ENCODE measurements at places on chromosomes 6 and 20.
A peak's percentile ranks its signal among the peaks of the same experiment; 100 is the strongest.

DNA sequence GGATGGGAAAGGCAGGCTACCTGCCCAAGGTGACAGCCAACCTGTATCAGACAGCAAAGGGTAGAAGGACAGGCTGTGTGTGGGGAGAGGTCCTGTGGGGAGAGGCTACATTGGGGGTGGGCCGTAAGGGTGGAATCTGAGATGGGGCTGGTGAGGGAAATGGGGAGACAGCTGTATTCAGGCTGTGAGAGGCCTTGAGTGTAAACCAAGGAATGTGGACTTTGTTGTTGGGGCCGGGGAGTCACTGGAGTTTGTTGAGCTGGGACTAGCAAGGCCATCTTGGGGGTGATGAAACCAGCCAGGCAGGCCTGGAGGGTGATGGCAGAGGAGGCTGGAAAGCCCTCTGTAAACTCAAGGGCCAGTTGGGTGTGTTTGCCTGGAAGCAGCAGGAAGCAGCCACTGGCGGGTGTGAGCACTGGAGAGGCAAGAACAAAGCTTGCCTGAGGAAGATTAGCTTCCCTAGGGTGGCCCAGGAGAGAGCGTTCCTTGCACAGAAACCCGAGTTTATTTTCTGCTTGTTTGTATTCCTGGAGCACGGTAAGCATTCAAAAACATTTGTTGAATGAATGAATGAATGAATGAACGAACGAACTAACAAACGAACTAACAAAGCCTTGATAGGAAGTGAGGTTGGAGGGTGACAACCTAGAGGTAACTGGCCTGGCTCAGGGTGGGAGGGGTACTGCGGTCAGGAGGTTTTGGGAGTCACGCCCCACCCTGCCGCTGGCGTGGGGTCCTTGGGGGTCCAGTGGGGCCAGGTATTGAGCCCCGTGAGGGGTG is 18.9 kb downstream of the TTBK1 start:
- DNase-seq, result no peak

DNA sequence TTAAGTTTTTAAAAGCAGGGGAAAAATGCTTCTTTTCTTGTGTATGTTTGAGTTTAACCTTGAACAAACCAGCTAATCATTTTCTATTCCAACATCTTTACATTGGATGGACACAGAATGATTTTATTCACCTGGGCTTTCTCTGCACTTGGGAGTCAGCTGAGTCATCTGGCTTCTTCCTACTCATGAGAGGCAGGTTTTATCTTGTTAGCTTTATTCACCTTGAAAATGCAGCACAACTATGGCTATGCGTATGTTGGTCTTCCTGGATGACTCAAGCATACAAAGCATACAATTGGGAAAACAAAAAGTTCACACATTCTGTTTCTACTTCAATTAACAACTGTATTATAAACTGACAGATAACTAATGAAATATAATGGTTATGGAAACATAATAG is 737.7 kb downstream of the FRK start:
- no peak for DNase-seq

DNA sequence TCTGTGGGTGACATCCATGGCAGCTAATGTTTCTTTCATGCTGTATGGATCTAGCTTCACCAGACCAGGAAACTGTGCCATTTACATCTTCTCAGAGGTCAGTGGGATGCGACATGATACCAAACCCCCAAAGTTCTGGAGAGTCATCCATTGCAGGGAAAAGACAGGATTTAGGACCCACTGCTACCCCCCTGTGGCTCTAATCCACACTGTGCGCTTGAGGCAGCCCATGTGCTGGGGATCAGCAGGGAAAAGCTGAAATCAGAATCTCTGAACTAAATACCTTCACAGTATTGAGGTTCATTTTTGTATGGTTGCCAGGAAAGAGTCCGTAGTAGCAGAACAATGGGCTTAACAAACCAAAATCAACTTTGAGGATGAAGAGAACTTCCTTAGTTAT is 164.4 kb downstream of the TMEM242 start:
- no peak for DNase-seq

DNA sequence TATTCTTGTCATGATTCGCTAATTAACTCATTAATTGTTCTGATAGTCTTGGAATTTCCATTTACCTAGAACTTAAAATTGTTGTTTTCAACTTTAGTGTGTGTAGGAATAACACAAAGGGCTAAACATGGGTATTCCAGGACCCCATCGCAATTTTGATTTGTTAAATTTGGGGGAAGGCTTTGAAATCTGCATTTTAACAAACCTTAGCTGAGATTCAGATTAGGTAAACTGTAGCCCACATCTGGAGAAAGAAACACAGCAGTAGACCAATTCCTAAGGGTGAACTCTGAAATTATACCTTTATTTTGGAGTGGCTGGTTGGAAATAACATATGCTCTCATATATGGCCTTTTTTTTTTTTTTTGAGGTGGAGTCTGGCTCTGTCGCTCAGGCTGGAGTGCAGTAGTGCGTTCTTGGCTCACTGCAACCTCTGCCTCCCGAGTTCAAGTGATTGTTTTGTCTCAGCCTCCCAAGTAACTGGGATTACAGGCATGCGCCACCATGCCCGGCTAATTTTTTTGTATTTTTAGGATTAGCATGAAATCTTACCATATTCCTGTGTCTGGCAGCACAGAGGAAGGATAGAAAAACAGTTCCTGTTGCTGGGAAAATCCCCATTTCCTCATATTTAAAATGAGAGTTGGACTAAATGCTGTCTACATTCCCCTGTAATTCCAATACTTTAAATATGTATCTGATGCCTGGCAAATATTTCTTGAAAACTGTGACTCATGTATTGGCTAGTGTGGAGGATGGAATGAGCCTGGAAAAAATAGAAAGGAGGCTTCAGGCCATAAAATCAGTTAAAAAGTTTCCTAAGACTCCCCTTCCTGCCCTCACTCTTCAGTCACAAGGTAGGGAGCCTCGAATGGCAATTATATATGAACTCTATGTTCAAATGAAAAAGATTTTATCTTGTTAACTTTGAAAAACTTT is 96.7 kb upstream of the FAM184A start:
- DNase-seq, result no peak

GRCh38 chr6:42923666-42924065 is 5.6 kb upstream of the CNPY3 start:
- no peak for DNase-seq

DNA sequence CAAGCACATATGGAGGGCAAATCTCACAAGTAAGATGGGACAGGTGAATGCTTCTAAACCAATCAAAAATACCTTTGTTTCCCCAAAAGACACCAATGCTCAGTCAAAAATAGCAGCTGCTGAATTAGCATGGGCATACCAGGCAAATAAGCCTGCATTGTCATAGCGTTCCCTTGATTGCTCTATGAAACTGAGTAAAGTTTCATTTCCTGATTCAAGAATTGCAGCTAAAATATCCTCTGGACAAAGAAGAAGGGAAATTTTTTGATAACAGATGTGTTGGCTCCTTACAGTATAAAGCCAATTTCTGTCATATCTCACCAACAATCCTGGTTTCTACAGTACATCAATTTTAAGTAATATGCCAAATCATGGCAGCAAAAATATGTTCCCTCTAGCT is 3.3 kb upstream of the TMEM14A start:
- DNase-seq, result peak; percentile 44

DNA sequence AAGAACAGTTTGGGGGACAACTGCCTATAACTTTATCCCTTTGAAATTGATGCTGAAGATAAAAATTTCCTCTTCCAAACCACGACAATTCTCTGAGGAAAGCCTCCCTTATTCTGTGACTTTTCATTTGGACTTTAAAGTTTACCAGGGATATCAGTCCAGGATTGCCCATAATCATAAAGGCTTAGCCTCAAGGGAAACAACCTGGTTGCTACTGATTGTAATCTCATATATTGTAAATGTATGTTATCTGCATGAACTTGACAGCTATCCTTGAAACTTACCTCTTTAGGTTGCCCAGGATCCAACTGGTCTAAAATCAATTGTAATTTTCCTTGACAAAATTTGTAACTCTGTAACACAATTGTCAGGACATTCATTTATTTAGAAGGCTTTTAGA is 23.8 kb downstream of the TBC1D32 start:
- DNase-seq, result no peak

GRCh38 chr6:98764373-98764911 is 69.9 kb upstream of the POU3F2 start:
- no peak for DNase-seq

DNA sequence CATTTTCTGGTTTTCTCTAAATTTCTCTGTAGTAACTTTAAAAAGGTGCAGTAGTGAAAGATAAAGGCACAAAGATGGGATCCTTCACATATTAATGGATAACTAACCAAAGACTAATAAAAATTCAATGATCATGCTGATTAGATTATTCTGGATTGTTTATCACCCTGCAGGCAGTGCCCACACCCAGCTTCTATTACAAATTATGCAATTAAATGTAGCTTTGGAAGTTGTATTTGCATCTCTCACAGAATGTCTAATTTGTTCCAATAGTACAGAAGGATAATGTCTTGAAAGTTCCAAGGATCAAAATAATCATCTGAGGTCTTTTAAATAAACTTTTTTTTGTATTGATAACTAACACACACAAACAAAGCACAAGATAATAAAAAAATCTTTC is 837.6 kb downstream of the HACE1 start:
- no peak for DNase-seq

DNA sequence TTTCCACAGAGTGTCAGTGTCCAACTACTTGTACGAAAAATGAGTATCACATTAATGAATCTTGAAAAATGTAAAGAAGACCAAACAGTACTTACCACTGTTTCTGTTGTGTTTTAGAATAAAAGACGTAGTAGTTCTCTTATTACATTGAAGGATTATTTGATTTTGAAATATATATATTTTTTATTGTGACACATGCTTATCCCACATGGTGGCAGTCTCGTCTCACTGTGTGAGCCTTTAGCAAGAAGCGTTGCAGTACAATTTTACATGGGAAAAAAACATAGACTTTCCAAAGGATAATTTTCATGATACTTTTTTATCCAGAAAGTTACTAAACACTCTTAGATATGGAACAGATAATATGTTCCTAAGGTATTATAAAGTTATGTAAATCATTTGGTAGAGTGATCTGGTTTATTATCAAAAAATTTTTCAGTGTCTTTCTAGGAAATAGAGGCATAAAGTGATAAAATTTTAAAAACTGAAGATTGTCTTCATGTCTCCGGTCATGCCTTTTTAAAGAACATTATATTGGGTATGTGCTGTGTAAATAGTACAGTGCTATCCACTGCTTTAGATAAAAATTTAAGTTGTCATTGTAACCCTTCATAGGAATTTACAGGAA is 117.5 kb upstream of the SAMD5 start:
- DNase-seq, result no peak

DNA sequence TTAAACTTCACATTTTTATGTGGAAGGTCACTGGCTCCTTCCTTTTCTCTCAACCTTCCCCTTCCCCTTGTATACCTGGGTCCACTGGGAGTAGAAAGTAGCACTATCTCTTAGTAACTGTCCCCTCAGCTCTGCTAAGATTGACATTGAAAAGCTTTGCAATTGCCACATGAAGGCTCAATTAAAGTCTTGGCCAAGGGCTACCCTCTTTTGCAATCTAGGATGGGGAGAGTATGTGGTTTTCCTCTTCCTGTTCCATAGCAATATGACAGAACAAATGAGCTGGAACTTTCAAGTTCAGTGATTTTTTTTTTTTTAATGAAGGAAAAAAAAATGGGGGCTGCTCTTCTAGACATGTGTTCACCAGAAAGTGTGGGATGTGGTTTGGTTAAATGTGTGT is 37.1 kb downstream of the PROKR2 start:
- DNase-seq, result no peak

GRCh38 chr20:43926287-43927050 is 11.8 kb downstream of the TOX2 start:
- DNase-seq, result no peak

- peak; percentile 34 for DNase-seq
Measured at GRCh38 chr6:43758617-43759050, 11.4 kb upstream of the VEGFA start.

GRCh38 chr20:31596831-31597480 is 8.1 kb upstream of the ID1 start:
- DNase-seq, result no peak

- peak; percentile 77 for DNase-seq
Measured at GRCh38 chr20:1764136-1765033, 106.8 kb upstream of the SIRPG start.

- DNase-seq, result no peak
Measured at GRCh38 chr20:3704087-3704486, 8.3 kb downstream of the SIGLEC1 start.

DNA sequence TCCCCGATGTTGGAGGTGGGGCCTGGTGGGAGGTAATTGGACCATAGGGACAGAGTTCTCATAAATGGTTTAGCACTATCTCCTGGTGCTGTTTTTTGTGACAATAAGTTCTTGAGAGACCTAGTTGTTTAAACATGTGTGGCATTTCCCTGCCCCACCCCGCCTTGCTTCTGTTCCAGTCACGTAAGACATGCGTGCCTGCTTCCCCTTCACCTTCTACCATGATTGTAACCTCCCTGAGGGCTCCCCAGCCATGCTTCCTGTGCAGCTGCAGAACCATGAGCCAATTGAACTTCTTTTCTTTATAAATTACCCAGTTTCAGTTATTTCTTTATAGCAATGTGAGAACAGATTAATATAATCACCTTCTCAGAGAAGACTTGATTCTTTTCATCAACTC is 2.5 kb upstream of the RNF144B start:
- DNase-seq, result no peak

DNA sequence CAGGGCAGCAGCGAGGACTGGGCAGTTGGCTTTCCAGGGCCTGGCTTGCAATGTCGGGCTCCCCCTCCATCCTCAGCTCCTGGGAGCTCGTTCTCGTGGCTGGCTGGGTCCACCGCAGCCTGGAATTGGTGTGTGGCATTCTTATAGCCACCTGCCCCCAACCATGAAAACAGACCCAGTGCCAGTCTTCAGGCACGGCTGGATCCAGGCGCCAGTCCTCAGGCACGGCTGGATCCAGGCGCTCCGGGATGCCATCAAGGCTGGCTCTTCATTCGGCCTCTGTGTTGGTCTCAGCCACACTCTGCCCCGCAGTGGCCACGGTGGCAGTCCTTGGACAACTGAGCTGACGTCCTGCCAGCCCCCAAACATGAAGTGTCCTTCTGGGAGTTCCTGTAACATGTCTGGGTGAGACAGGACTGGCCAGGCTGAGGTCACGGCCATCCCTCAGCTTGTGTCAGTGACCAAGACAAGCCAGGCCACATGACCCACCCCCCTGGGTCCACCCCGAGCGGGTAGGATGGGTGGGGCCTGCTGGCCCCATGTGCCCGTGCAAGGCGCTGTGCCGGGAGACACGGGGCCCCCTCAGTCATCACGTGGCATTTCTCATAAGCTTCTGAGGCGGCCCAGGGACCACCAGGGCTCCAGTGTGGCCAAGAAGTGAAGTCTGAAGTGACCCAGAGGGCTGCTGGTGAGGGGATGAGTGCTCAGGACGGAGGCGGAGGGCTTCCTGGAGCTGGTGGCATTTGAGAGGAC is 99.0 kb downstream of the TAF4 start:
- DNase-seq, result no peak

- no peak for DNase-seq
Measured at GRCh38 chr20:59428441-59429205, 128.2 kb downstream of the EDN3 start.

- no peak for DNase-seq
Measured at GRCh38 chr20:31633339-31633914, 4.3 kb upstream of the COX4I2 start.

GRCh38 chr20:50068041-50068651 is 44.8 kb downstream of the UBE2V1 start:
- no peak for DNase-seq
